ENCODE measurements at places on chromosomes 11 and 22. TPM values are rescaled to one million over a fixed set of nuclear protein-coding genes. Genes with fewer than 3 reads are reported as not detected.

POLA2 gene
- 3.4 TPM for total RNA-seq

AP5B1 gene
- 16.7 TPM for total RNA-seq

DNA sequence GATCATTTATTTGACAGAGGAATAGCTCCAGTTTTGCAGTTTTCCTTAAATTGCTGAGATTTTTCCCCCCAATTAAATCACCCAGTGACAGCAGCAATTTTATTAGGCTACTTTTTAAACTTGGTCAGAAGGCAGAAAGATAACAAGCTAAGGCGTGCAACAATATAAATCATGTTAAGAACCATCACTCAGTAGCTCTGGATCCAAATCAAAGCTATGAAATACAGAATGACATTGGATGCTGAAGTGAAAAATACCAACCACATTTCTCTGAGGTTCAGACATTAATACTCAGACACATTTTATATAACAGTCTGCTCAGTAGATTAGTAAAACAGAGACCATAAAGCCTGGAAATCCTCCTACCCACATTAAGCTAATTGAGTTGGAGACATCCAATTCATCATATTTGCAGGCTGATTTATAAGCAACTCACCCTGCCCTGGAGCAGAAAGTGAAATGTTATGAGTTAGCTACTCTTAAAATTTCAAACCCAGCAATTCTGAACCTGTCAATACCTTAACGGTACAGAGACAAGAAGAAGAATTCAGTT lies 1108.4 kb downstream of the DLG2 start:
- H3K4me1 ChIP-seq: no peaks in the 10 kb centered on the region
- H3K4me3 ChIP-seq: no peak overlapping the region
- no peaks in the 10 kb centered on the region for H3K36me3 ChIP-seq
- H3K27me3 ChIP-seq: no peaks in the 10 kb centered on the region
- no peak for DNase-seq

GRCh38 chr22:46980392-46980791 lies 217.9 kb downstream of the TBC1D22A start:
- H3K4me1 ChIP-seq: no peaks in the 10 kb centered on the region
- H3K4me3 ChIP-seq: no peak overlapping the region
- no peaks in the 10 kb centered on the region for H3K27me3 ChIP-seq
- DNase-seq: no peak

DNA sequence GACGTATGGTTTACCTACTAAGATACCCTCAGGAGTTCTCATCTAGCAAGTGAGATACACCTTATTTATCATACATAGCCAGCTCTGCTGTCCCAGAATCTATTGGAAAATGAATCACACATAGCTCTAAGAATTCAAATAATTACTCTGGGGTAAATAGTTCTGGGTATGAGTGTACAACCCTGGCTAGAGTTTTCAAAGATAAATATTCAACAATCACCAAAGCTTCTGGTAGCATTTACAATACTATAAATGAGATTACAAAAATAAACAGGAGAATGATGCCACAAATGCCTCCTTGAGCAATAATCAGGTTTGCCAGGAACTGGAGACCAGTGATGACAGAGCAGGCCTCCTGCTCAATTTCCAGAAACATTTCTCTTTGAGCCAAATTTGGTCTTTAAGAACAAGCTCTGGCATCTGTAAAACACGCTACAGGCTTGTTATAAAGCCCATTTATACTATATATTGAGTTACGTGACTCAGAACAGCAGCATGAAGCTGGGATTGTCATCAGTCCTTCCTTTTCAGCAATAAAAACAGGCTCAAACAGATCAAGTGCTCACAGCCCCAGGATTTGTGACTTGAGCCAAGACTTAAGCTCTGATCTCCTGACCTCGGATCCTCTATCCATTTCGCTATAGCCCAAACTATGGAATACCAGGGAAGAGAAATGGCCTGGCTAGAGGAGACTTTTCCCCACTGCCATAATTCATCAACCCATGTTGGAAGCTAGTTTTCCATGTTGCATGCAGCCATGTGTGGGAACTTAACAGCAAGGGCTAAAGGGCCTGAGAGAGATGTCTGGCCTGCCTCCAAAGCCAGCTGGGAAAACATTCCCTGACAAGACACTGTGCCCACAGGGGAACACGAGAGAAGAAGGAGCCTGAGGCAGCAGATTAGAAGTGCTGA lies 19.7 kb downstream of the RAB30 start:
- no peak for DNase-seq
- peaks cover 10% of the 10 kb centered on the region for H3K4me1 ChIP-seq
- no peak overlapping the region for H3K4me3 ChIP-seq
- H3K27ac ChIP-seq: peak overlapping the region; percentile 100
- no peaks in the 10 kb centered on the region for H3K36me3 ChIP-seq
- H3K27me3 ChIP-seq: no peaks in the 10 kb centered on the region

- H3K27ac ChIP-seq: no peak overlapping the region
- no peaks in the 10 kb centered on the region for H3K27me3 ChIP-seq
- H3K36me3 ChIP-seq: peaks cover 5% of the 10 kb centered on the region
- no peaks in the 10 kb centered on the region for H3K4me1 ChIP-seq
Observed at GRCh38 chr22:20783844-20784723, 10.2 kb downstream of the SERPIND1 start.

GRCh38 chr11:128315933-128316332 lies 271.4 kb downstream of the ETS1 start:
- DNase-seq: no peak
- H3K4me1 ChIP-seq: no peaks in the 10 kb centered on the region
- H3K27ac ChIP-seq: no peak overlapping the region
- H3K27me3 ChIP-seq: no peaks in the 10 kb centered on the region
- no peaks in the 10 kb centered on the region for H3K36me3 ChIP-seq

DNA sequence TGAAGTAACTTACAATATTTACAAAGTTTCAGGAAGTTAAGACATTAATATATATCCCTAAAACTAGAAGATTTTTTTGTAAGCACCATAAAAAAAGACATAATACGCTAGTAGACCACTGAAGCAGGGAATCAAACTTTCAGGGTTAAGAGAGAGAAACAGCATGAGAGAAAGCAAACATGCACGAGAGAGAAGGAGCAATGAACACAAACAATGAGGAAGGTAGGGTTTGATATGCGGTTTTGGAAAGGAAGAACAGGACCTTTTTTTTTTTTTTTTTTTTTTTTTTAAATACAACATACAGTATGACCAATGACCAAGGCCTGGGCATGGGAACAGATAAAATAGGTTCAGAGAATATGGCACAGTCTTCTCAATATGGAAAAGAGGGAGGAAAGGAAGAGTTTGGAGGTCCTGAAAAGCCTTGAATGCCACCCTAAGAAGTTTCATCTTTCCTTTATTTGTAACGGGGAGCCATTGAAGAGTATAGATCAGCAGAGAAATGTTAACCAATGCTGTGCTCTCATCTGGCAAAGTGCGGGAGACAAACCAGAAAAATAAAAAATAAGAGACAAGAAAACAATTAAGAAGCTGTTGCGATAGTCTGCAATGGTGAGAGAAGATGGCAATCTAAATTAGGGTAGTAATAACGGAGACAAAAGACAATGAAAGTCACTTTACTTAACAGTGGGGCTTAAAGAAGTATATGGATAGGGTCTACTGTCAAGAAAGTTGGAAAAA lies 101.0 kb downstream of the USP35 start:
- H3K27me3 ChIP-seq: no peaks in the 10 kb centered on the region
- H3K36me3 ChIP-seq: no peaks in the 10 kb centered on the region
- DNase-seq: no peak
